ENCODE measurements at places on chromosomes 12 and 14.

GRCh38 chr12:113609692-113610469 lies 138.2 kb upstream of the LHX5 start:
- no peak for DNase-seq

- no peak for DNase-seq
Observed at GRCh38 chr14:81315341-81315740, 84.8 kb downstream of the STON2 start.

DNA sequence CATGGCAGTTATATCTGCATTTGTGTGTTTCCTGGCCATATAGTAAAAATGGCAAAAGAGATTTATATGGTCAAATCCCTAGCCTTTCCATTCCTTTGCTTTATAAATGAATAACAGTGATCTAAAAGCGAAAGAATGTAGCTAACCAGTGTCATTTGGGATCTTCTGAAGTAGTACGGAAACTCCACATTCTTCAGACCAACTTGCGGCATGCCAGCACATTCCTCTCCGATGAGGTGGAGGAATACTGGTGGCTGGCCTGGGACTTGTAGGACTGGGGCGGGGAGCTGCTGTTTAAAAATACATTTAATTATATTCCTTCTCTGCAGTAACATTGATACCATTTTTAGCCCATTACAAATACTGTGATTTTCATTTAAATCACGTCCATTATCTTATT lies 85.3 kb downstream of the SAMD4A start:
- DNase-seq: no peak

GRCh38 chr14:101060171-101060601 lies 156.7 kb upstream of the RTL1 start:
- no peak for DNase-seq

Measured in stimulated activated CD8-positive, alpha-beta memory T cell treated with anti-CD3 and anti-CD28 coated beads, Interleukin-4, amount 100 ng/mL, for 1 hour (primary cell).